Lung (tissue), 17 donors: ENCODE measurements at places on chromosomes 5 and 9. TPM values are rescaled to one million over a fixed set of nuclear protein-coding genes. Genes with fewer than 3 reads are reported as not detected.

GRCh38 chr5:84383296-84383815, 1.3 kb downstream of the EDIL3 start:
- DNase-seq: no peak

GRCh38 chr9:107669422-107669821, 179.9 kb upstream of the KLF4 start:
- no peak for DNase-seq

The CDH6 gene
- polyA plus RNA-seq: 2.2 TPM

The LIFR gene
- 14.2 TPM for polyA plus RNA-seq

DNA sequence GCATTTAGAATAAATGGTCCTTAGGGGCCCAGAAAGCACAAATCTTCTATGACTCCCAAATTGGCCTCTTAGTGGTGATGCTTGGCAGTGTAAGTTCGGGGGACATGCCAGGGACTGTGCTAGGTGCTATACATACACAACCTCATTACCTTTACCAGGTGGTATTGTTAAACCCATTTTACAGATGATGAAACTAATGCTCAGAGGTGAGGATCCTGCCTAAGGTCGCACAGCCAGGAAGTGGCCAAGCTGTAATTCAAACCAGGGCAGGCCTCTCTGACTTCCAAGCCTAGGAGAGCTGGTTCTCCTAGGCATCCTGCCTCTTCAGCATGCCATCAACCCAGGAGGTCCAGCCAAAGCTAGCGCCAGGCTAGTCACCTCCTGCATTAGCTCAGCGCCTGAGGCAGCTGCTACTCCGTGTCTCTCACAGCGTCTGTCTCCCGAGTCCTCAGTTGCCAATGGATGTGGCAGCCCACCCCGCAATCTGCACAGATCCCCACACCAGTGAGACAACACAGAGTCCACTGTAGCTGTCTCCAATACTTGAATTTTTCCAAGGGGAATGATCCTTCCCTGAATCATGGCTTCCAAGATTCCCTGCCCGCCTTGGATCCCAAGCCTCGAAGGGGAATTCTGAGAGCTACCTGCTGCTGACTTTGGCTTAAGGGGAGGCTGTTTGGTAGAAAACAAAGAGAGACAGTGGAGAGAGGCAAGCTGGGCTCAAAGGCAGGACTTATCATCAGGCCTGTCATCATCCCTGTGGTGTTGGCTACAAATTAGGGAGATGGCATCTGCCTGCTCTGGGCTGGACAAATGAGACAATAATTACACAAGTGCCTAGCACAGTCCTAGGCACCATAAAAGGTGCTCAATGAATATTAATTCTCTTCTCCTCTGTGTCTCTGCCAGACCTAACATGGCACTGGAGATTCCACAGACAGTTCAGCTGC, 52.6 kb downstream of the CRB2 start:
- no peak for DNase-seq

GRCh38 chr5:156591631-156592030, 258.5 kb upstream of the PPP1R2B start:
- no peak for DNase-seq

DNA sequence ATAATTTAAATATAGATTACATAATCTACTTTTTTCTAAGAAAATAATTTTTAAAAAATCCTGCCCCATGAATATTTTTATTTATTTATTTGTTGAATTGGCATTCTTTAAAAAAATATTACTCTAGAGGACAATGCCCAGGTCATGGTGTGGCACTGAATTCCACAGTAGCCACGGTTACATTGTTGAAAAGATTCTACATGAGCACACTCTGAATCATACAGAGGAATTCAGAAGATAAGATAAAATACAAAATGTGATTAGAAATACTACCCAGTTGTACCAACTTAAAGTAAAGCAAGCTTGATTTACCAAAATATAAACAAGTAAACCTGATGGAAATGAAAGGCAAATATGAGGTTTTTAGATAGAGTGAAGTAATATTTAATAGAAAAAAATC, 183.7 kb downstream of the HCN1 start:
- no peak for DNase-seq
